H7 (cell line): ENCODE measurements at places on chromosomes 2 and 18. TPM values are rescaled to one million over a fixed set of nuclear protein-coding genes. Genes with fewer than 3 reads are reported as not detected.
A peak's percentile ranks its signal among the peaks of the same experiment; 100 is the strongest.

GRCh38 chr2:109320195-109320922 lies 191.4 kb downstream of the SH3RF3 start:
- no peak for DNase-seq

DNA sequence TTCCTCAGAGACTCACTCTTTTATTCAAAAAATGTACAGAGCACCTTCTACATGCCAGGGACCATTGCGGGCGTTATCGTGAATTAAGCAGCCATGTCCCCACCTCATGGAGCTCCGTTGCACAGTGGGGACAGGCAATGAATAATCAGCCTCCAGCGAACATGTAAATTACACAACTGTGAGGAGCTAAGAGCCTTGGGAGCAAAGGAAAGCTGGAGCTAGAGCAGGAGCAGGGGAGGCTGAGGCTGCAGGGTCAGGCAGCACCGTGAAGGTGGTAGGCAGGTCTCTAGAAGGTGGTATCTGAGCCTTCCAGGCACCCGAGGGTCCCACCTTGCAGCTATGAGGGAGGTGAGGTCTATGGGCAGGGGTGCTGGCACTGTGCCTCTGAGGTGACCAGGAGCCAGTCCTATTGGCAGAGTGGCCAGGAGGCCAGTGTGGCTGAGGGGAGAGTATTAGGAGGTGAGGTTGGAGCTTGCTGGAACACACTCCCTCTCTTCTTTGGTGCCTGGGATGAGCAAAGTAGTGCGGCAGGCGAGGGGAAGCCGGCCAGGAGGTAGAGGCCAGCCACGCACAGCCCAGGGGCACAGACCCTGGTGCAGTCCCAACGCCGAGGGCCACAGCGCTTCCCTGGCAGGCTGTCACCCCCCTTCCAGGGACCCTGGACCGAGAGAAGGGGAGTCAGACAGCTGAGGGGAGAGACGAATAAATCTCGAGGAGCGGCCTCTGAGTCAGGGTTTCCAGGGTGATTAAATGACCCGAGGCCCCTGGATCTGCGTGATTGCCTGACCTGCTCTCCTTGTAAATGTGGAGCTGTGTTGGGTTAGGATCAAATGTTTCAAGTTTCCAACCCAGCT lies 167.3 kb downstream of the SEPTIN10 start:
- DNase-seq: peak; percentile 38

DNA sequence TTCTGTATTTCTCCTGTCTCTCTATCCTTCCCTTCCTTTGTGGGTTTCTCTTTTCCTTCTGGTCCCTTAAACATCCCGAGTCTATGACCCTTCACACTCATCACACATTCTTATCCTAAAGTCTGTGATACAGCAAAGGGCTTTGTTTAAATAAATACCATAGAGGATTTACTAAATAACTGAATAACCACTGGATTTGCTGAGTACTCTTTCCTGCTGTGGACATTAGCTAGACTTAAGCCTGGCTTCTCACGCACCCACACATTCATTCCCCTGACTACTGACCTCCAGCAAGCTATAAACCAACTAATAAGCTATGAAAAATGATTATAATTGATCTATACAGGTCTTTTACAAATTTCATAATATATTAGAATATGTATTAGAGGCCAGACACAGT lies 76.6 kb downstream of the COL4A3 start:
- no peak for DNase-seq

GRCh38 chr2:3128786-3129185 lies 248.8 kb downstream of the EIPR1 start:
- DNase-seq: peak; percentile 7

DNA sequence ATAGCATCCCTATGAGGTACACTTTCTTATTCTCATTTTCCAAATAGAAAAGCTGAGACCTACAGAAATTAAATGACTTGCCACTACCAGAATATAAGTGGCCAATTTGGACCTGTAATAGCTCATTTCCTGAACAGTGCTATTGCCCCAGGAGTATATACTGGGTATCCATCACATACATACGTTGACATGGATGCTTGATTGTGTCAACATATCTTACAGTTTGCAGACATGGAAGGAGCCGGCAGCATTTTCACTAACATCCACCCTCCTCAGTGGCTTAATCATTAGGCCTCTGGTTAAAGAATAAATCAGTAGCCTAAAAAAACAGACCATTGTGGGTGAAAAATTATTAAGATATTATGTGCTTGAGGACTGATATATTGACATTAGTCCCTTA lies 829.3 kb downstream of the LRP1B start:
- DNase-seq: no peak

- DNase-seq: peak; percentile 23
Measured at GRCh38 chr2:25241452-25241851, 73.1 kb upstream of the POMC start.

DNA sequence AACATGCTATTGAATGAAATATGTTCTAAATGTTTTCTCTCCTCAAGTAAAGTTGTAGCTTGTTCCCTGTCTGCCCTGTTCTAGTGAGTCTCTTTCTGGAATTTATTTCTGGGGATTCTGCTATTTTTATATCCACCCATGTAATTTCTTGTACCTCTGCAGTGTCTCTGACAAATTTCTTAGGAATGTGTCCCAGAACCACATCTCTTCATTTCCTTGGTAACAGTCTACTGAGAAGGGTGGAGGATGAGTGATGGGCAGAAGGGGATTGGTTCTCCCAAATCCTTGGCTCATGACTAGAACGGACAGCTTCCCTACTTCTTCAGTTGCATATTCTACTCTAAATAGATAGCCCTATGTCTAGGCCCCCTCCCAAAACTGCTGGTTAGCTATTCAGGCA lies 490.6 kb upstream of the LINC00305 start:
- DNase-seq: no peak

The ARHGEF33 gene
- not detected in 2 replicates for total RNA-seq

The ITGA4 gene
- total RNA-seq: 1.6 and 2.2 TPM in 2 replicates

The CHRNG gene
- total RNA-seq: not detected in 2 replicates

The RESP18 gene
- not detected in 2 replicates for total RNA-seq

The SKA1 gene
- 29.2 and 33.9 TPM in 2 replicates for total RNA-seq

The NT5DC4 gene
- total RNA-seq: not detected in 2 replicates

The PLCD4 gene
- not detected in 2 replicates for total RNA-seq
